ENCODE measurements at places on chromosomes 6 and 20.

DNA sequence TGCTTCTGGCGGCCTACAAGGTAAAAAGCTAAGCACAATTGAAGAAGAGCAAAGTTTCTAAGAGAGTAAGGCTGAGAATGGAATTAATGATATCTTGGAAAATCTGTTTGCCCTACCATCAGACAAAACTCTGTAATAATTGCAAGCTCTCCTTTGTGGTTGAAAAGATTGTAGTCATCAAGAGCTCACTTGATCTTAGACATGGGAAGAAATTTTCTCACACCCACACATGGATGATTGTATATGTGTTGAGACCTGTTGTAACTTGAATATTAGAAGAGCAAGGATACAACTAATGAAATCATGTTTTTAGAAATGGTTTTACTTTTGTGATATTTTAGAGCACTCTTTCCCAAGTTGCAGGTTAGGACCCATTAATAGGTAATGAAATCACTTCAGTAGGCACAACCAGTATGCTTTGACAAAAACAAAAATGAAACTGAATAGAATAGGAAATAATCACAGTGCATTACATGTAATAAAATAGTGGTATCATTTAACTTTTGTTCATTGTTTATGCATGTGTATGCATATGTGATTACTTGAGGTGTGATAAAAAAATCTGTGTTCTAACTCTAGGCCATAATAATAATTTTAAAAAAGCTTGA, 14.0 kb downstream of the DCBLD1 start:
- no peak for DNase-seq

GRCh38 chr20:39910536-39910935, 778.5 kb downstream of the MAFB start:
- no peak for DNase-seq

DNA sequence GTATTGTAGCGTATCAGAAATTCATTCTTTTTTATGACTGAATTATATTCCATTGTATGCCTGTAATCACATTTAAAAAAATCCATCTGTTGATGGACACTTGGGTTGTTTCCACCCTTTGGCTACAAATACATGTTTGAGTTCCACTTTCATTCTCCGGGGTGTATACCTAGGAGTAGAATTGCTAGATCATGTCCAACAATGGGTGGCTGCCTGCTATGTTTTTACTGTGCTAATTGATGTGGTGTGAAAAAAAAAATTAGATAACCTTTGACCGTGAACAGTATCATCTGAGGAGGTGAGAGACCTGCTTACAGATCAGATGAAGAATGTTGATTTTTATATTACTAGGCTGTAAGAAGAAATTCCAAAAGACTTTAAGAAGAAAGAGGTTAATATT, 37.1 kb downstream of the TOP1 start:
- DNase-seq, result no peak

GRCh38 chr20:5539691-5540090, 210.5 kb upstream of the SHLD1 start:
- DNase-seq, result no peak

GRCh38 chr6:71246596-71246995, 42.0 kb upstream of the OGFRL1 start:
- DNase-seq, result no peak
